ENCODE measurements at places on chromosomes 12 and 14.

DNA sequence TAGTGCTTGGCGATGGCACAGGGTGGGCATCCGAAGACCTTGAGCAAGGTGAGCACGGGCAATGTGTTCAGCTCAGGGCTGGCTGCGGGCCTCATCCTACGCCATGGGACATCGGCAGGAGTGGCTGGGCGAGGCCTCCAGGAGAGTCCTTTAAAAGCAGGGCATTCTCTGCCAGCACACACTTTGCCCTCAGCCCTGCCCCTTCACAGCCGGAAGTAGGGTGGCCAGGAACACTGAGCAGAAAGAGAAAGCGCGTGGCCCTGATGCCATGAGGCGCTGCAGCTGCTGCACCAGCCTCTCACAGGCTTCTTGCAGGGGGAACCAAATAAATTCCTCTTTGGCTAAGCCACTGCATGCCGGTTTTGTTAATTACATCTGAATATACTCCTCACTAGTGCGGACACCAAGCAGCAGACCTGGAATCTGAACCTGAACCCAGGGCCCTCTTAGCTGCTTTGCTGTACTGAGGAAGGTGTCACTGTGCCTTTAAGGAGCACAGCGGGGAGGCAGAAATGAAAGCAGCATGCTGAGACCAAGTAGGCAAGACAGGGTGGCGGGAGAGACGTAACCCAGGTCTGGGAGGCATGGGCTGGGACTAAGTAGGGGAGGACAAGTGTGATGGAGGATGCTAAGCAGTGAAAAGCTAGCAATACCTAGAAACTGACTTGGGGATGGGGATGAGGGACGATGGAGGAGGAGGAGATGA is 155.2 kb downstream of the TTC7B start:
- no peak for DNase-seq

- DNase-seq, result no peak
Observed at GRCh38 chr14:30600922-30601918, 20.9 kb upstream of the SCFD1 start.

DNA sequence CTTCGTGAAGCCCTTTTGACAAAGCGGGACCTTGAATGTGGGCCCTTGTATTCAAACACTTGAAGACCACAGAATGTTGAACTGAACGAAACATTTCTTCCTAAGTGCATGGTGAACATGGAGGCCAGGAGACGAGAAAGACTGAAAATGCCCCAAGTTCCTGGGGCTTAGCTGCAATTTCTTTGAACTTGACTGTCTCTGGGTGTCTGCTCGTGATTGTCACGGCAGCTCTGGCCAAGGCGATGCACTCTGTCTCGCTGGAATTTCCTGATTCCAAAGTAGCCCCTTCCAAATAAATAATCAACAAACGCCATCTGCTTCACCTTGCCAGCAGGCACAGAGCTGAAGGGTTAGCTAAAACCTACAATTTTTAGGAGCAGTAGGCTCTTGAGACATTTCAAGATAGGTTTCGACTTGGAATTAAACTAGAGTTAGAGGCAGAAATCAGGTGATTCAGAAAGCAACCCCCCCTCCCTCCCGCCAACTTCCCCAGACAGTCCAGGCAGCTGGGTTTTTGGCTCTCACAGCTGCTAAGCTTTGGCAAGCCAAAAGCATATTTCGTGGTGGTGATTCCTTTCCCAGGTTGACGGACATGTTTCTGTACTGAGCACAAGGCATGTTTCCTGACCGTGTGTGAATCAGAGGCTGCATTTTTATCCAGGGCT is 13.5 kb upstream of the IRF2BPL start:
- peak; percentile 40 for DNase-seq

DNA sequence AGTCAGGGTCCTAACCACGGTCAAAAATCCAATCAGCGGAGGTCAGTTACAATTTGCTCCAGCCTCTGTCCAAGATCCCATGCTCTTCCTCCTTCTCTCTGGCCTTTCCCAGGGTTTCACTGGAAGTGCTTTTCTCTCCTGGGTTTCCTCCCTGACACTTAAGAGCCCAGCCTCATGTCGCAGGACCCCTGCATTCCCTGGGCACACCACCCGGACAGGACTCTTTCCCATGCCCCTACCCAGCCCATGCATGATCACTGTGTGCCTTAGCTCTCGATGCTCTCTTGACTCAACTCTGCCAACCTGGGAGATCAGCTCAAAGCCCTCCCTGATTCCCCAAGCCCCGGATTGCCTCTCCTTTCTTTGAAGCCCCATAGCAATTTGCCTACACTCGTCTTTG is 15.5 kb upstream of the TAC3 start:
- DNase-seq, result no peak

DNA sequence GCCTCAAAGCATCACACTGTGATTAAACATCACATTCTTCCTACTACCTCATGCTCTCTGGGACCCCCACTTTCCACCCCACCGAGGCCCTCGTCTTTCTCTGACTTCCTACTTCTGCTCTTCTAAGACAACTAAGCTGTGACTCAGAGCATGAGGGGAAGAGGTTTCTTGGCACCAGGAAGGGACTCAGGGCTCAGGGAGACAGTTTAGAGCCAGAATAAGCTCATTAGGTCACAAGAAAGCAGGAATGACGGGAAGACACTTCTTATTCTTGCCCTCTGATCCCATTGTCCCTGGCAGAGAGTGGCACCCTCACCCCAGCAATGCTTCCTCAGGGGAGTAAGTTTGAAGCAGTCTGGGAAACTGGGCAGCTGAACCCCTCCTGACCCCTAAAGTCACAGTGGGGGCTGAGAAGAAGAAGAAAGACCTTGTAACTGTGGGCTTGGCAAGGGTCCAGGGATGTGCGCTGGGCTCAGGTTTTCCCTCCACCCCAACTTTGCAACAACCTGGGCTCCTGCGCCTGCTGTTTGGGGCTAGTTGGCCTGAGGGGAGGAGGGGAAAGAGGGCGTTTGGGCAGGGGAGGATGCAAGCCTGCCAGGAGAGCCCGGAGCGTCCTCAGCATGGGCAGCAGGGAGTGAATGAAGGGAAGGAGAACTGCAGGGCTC is 64.6 kb upstream of the ACTN1 start:
- no peak for DNase-seq

DNA sequence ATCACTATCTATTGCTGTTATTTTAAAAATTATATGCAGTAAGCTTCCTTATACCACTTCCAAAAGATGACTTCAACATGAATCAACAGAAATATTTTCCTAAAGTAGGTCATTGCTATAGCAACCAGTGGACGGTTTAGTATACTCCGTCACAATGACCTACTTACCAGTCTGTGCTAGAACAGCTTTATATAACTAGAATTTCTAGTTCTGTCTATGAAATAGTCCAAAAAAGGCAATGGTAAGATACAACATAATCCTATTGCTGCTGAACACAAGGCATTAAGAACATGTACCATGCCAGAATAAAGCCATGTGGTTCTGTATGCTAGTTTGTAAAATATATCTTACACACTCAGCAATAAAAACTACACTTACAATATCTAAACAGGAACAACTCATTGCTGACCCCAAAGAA is 40.7 kb upstream of the MTERF2 start:
- DNase-seq, result peak; percentile 63

GRCh38 chr12:15638231-15638630 is 151.0 kb downstream of the EPS8 start:
- no peak for DNase-seq

DNA sequence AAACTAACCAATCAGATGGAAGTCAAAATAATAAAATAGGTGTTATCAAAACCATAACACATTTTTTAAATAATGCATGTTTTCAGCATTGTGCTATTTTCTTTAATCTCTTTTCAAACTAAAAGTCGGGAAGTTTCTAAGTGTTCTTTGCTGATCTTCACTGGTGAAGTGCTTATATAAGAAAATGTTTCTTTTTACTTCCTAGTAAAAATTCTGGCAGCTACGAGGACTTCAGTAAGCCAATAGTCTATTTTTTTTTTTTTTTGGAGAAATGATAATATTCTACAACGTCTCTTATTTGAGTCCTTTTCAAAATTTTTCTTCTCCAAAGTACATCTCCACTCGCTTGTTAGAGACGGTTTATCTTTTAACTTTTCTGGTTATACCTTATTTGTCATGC is 448.0 kb downstream of the SLC6A15 start:
- no peak for DNase-seq

DNA sequence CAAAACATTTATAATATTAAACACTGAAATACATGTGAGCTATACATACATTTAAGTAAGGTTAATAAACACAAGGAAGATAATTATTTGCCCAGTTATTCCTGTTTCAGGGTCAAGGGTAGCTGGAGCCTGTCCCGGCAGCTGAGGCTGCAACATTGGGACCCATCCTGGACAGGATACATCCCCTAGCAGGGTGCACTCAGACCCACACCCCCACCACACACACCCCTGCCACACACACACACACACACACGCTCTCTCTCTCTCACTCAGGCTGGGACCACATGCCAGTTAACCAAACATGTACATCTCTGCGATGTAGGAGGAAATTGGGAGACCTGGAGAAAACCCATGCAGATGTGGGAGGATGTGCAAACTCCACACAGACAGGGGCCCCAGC is 112.6 kb upstream of the TMCC3 start:
- no peak for DNase-seq

Data from left kidney (tissue), 8 donors.